ENCODE measurements at places on chromosomes 13 and 19.

- DNase-seq = peak; percentile 32
These were observed 2.7 kb upstream of the RASA3 start for GRCh38 chr13:114134944-114135610.

- DNase-seq = no peak
These were observed 32.6 kb upstream of the RFC3 start for GRCh38 chr13:33785384-33785783.

GRCh38 chr19:4908360-4908759 is 941 bp upstream of the UHRF1 start:
- DNase-seq = no peak

DNA sequence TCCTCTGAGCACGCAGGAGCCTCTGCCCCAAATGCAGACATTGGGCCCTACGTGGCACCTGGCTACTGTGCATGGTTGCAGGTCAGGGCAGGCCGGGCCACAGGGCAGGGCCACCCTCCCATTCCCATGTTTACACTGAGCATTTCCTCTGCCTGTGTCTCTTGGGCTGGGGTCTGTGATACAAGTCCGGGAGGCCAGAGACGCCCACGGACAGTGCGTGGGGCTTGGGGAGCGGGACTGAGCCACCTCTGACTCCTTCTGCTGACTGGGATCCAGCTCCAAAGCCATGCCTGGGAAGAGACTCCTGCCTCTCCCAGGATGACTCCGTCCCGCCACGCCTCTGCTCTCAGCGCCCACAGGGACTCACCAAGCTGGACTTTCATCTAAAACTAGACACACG is 18.8 kb downstream of the GAS6 start:
- peak; percentile 41 for DNase-seq

Measured in aorta (tissue), 5 donors.